ENCODE measurements at places on chromosomes 12 and 14.

DNA sequence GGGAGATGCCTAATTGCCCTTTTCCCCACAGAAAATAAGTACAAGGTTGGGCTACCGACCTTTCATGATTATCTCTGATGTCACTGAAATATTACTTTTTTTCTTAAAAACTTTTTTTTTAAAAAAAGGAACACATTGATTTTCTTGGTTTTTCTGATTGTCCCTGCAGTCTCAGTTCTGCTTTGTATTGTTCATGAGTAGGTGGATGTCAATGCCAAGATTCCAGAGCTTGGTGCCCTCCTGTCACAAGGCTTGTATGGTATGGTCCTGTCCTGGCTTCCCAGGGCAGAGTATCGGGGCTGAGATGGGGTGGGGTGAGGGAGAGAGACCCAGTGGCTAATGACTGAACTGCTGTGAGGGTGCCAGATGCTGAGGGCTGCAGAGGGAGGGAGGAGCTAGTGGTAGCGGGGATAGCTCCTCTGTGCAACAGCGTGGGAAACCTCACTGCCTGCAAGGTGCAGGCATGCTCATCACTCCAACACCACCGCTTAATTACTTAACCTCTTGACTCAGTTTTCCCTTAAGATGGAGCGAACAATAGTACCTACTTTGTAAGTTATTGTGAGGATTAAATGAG is 4.4 kb upstream of the CTDSP2 start:
- DNase-seq: no peak

DNA sequence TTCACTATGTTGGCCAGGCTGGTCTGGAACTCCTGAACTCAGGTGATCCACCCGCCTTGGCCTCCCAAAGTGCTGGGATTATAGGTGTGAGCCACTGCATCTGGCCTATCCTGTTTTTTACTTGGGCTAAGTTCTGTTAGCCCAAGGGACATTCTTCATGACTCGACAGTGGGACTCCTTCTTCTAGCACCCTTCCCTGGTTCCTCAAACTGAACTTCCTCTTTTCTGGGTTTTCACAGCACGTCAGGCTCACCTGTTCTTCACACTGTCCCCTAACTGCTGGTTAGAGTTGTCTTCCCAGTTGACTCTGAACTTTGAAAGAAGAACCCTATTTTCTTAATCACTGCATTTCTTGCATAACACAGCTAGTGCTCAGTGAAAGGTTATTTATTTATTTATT is 22.5 kb downstream of the CABP1 start:
- no peak for DNase-seq

DNA sequence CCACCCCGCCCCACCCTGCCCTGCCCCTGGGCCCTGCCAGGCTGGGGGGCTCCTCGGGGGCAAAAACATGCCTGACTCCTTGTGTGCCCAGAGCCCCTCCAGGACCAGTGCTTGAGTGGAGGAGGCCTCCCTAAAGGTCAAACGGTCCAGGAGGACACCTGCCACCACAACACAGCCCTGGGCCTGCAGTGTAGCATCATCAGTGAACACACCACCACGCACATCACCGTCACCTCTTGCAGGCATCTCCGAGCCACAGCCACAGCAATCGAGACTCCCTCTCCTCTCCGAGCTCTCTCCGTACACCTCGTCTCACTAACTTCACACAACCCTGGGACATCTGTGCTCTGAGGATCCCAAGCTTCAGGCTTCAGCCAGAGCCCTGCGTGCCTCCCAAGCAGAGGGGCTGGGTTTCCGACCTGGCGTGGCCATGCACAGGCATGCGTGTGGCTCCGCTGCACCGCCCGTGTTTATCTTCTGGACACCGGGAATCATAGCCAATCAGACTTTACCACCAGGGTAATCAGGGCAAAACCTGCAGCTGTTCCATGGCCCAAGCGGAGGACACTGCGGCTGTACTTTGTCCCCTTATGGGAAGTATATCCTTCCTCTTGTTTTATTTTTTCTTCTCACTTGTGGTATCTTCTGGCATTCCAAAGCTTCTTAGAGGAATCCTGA is 6.2 kb upstream of the DIO3 start:
- no peak for DNase-seq

GRCh38 chr12:120261951-120262851 is 3.3 kb downstream of the PXN start:
- peak; percentile 93 for DNase-seq

DNA sequence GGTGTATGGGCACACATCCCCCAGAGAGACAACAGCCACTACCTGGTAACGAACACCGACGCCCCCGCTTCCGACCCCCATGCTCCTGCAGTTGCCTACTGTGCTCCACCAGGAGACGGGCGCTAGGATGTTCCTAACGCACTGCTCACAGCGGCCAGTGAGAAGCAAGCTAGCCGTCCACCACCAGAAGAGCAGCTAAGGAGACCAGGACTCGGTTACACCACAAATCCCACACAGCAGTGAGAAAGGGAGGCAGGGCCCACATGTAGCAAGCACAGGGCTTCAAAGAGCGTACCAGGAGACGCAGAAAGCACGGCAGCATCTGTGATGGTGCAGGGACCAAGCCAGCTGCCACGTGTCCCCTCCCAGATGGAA is 117.0 kb downstream of the NCOR2 start:
- no peak for DNase-seq

- DNase-seq: no peak
Observed at GRCh38 chr12:124563401-124563800, 4.0 kb downstream of the NCOR2 start.

GRCh38 chr12:45343269-45344051 is 127.6 kb downstream of the ANO6 start:
- peak; percentile 61 for DNase-seq

DNA sequence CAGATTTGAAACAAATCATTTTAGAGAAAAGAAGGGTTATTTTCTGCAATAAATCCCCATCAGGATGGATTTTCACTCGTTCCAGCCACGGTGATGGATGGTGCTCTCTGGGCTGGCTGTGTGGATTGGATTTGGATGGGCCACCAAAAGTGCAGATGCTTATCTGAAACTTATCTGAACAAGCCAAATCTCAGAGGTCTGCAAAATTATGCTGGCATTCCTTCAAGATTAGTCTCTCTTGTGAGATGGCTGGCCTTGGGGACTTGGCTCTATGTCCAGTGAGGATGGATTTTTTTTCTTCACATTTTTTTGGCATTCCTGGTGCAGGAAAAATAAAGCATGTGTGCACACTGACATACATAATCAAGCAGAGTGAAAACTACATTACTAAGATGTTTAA is 341.9 kb downstream of the GXYLT1 start:
- no peak for DNase-seq

DNA sequence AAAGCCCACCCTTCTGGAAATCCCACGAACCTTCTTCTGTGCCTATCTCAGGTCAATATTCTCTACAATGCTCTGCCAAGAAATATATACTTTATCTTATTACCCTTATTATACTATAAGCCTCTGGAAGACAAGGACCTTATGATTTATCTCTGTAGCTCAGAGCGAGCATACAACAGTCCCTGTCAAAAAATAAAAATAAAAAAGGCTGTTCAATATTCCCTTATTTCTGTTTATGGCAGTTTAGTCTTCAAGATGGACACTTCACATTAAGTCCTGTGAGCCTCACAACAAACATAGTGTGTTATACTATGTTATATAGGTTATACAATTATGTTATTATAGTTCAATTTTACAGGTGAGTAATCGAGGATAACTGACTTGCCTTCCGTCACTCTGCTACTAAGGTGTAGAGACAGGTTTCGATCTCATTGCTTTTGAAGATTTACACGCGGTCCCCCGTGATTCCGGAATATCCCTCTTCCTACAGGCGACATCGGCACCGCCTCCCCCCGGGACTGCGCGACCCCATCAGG is 562 bp downstream of the EAPP start:
- no peak for DNase-seq

DNA sequence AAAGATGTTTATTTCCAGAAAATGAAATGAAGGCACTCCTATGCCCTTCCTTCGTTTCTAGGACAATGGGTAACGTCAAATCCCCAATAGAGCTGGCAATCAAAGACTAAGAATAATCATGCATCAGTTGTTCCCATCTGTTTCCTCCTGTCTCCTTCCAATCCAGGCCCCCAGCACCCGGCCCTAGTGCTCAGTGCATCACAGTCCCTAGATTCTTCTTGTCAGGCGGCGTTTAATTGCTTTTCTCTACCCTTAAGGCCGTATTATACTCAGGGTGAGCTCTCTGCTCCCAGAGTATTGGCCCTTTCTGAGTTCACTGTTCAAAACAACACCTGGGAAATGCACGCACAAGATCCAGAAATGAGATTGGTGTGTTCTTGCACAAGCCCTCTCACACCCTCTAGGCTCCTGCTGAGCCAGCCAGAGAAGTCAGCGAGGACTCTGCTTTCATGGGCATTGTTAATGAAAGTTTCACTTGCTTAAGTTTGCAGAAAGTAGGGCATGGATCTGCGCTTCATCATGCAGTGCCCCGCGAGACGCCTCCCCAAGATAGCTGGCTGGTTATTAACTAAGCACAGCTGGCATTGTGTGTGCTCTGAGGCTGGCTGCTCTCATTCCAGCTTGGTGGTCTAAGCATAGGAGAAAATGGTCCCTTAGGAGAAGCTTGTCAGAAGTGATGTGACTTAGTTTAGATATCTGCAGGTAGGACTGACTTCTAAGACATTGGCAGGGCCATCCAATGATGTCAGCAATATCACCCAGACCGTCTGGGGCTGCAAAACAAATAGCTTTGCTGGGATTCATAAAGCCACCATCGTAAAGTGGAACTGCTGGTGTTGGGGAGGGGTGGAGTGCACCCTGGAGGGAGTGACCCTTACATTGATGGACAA is 28.7 kb downstream of the CRACR2A start:
- no peak for DNase-seq

GRCh38 chr12:78087363-78087675 is 256.6 kb downstream of the NAV3 start:
- no peak for DNase-seq

- no peak for DNase-seq
Observed at GRCh38 chr14:103164779-103165178, 41.5 kb downstream of the TNFAIP2 start.

- DNase-seq: no peak
Observed at GRCh38 chr12:6861391-6861790, 5.9 kb upstream of the TPI1 start.

DNA sequence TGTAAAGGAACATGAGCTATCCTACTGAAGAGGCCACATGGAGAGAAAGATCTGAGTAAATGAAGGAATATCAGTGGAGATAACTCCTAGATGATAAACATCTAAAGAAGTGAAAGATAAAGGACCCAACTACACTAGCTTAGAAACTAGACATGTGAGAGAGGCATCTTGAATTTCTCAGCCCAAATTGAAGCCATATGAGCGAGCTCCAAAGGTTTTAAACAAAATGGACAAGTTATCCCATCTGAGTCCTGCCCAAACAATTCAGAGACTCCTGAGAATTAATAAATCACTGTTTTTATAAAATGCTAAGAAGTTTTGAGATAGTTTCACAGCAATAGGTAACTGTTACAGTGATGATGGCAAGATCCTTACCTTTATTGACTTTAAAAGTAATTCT is 438.9 kb downstream of the NAV3 start:
- no peak for DNase-seq

DNA sequence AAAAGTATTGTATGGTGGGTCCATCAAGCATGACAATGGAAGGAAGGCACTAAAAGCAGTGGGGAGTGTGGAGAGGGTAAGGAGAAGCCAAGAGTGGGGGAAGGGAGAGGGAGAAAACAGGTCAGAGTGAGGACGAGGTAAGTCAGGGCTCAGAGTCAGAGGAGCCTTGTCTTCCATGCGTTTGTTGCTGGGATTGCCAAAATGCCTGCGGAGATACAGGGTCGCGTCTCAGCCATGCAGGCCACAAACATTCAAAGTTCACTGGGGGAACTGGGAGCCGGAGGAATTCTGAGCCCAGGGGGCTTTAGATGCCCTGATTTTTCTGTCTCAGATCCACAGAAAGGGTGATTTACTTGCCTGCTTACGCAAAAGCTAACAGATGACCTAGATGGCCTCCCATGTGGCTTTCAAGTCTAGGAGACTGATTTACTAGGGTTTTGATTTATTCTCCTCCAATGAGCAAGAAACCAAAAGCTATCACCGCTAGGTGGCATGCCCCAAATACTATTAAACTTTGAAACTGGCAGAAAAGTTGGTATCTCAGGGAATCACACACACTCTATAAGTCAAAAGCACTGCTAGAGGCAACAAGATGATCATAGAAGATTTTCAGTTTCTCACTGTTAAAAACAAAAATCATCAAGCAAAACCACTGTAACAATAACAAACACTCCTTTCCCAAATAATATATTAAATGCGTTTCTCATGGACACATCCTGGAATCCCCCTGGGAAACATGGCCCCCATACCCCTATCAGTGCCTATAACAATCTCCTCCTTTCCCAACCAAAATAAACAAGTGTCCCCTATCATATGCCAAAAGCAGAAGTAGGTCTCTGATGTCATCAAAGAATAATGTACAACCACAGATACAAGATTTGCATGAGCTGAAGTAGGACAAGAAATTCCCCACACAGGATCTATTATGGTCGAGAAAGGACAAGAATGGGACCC is 26.6 kb upstream of the MDM1 start:
- peak; percentile 73 for DNase-seq

DNA sequence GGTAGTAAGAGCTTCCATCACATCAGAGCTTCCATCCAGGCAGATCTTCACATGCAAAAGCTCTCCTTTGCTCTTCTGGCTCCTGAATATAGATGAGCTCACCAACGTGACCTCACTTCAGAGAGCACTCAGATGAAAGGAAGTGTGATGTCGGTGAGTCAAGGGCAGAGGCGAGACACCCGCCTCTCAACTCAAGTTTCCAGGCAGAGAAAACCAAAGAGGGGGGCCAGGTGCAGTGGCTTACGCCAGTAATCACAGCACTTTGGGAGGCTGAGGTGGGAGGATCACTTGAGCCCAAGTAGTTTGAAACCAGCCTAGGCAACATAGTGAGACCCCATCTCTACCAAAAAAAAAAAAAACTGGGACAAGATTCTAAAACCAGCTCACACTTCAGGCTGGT is 126.9 kb downstream of the DUSP6 start:
- DNase-seq: peak; percentile 96

DNA sequence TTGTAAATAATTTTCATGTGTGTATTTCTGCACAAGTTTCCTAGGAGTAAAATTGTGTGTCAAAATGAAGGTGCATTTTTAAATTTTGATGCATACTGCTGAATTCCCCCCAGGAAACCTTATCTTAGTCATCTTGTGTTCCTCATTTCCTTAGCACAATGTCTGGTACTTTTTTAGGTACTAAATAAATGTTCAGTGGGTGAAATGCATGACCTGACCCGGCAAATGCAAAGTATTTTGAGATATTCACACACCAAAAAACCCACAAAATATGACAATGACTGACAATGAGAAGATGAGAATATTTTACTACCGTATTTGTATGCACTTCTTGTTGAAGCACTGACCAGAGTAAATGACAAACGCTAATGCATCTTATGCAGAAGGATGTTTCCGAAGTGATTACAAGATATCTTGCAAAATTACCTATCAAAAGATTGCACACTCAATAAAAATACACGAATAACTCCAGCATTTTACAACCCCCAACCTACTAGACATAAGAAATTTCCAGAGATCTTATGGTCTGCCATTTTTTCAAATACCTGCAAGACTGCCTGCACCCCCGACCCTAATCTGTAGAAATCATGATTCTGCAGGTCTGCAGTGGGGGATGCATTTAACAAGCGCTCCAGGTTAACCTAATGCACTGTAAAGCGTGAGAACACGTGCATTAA is 895 bp upstream of the PRKAB1 start:
- no peak for DNase-seq

Measured in HT1080 (cell line).